ENCODE measurements at places on chromosomes 5 and 9. TPM values are rescaled to one million over a fixed set of nuclear protein-coding genes. Genes with fewer than 3 reads are reported as not detected.

The SHC3 gene
- 79.2 TPM for total RNA-seq

The MYO10 gene
- total RNA-seq = 264 TPM

The CARTPT gene
- total RNA-seq = not detected

The FSTL4 gene
- total RNA-seq = not detected

The HCN1 gene
- not detected for total RNA-seq

The PTGER4 gene
- 2.7 TPM for total RNA-seq

The AK8 gene
- under 0.01 TPM for total RNA-seq

The PCDHA4 gene
- 0.89 TPM for total RNA-seq

The FOXD4 gene
- under 0.01 TPM for total RNA-seq

The SLC6A7 gene
- not detected for total RNA-seq

The LPCAT1 gene
- total RNA-seq = 53.1 TPM

The ZNF366 gene
- 0.05 TPM for total RNA-seq

The PDLIM4 gene
- total RNA-seq = 95.6 TPM

The TAS2R1 gene
- not detected for total RNA-seq

The PCDHGB5 gene
- 30.9 TPM for total RNA-seq

The NTRK2 gene
- total RNA-seq = under 0.01 TPM

The THOC3 gene
- 58.2 TPM for total RNA-seq

The FAM193B gene
- total RNA-seq = 17.2 TPM

The PHYHD1 gene
- total RNA-seq = 2.1 TPM

The WDR31 gene
- 2.1 TPM for total RNA-seq

The HAVCR2 gene
- total RNA-seq = not detected

Data from smooth muscle cell of the umbilical artery (primary cell).